ENCODE measurements at places on chromosomes 7 and 10.

- DNase-seq: no peak
Measured at GRCh38 chr7:78862411-78862900, 591.0 kb downstream of the MAGI2 start.

DNA sequence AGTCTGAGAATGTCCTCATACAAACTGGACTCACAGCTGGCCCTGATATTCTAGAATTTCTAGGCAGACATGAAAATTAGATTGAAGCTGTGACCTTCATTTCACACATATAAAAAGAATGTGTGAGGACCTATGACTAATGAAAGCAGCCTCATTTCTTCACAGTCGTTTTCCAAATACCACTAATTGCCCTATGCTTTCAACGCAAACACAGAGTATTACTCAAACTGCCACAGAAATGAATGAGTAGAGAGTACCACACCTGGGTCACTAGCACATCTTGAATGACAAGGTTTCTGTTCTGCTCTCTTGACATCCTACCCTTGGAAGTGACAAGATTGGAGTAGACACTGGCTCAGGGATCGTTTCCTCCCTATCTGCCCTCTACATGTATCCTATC is 142.4 kb downstream of the C1GALT1 start:
- no peak for DNase-seq

DNA sequence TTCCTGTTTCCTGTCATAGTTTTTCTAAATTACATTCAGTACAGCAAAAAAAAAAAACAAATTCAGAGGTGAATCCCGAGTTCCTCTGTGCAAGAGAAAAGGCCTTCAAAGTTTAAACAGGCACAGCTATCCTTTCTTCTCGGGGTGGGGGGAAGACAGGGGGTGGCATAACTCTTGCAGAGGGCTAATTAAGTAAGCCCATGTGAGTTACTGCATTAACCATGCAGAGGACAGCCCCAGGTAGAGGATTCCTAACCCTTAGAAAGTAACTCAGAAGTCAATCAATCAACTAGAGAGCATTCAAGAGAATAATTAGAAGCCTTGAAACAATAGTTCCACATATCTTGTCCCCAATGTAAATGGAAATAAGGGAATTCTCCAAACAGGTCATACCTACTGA is 170.9 kb downstream of the CSTF2T start:
- DNase-seq: no peak

DNA sequence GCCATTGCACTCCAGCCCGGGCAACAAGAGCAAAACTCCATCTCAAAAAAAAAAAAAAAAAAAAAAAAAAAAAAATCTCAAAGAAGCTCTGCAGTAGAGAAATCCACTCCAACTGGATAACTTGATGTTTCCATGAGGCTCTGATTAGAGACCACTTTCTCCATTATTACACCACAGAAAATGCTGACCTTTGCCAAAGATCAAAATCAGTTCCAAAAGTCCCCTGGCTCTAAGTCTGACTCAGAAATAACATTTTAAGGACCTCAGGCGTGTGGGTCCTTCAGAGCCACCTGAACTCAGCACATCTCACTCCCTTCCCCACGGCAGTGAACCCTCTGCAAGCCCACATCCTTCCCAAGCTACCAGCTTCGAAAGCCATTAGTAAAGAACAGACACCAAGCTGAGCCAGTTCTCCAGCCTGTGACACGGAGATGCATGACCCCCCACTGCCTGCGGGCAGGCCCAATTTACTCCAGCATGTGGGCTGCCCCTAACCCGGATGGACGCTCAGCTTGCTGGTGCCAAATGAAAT is 13.8 kb upstream of the TMEM120A start:
- no peak for DNase-seq

- no peak for DNase-seq
Measured at GRCh38 chr10:87660484-87661133, 931 bp downstream of the PAPSS2 start.
